ENCODE measurements at places on chromosomes 12 and 14. TPM values are rescaled to one million over a fixed set of nuclear protein-coding genes. Genes with fewer than 3 reads are reported as not detected.
A peak's percentile ranks its signal among the peaks of the same experiment; 100 is the strongest.

DNA sequence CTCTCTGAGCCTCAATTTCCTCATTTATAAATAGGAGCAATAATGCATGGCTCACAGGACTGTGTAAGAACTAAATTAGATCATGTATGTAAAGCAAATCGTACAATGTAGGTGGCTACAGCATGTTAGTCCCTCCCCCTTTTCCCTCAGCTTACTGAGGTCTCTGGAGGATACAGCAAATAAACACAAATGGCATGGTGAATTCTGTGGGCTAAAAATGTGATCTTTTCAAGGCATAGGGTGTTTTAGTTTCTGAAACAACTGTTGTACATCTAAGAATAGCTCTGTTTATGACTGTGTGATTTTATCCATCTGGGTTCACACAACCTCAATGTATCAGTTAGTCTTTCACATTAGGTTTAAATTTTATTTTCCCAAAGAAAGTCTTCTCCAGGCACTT is 121.2 kb upstream of the PLEKHG7 start:
- H3K27ac ChIP-seq, result no peak overlapping the region
- DNase-seq, result no peak
- H3K27me3 ChIP-seq, result no peaks in the 10 kb centered on the region
- no peaks in the 10 kb centered on the region for H3K36me3 ChIP-seq

DNA sequence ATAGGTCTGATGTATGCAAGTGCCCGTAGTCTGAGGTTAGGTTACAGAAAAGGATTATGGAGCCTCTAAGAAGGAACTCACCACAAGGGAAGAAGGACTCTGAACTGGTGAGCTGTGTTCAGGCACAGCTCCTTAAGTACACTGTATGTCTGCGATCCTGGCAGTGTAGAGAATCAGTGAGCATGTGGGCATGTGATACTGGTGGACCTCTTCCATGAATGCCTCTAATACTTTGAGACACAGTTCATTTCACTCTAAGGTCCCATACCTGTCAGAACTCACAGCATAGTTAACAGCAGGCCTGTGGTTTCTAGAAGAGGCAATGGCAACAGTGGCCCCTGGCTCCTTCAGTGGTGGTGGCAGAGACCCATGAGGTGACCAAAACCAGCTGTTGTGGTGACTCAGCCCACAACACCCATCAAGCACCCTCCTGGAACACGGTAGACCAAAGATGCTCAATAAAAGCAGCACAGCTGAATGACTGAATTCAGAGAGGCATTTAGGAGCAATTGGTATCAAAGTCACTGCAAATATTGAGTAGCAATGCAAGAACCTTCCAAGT is 6.9 kb upstream of the OR6J1 start:
- H3K27ac ChIP-seq, result no peak overlapping the region
- H3K4me1 ChIP-seq, result no peaks in the 10 kb centered on the region

GRCh38 chr14:95257521-95257920 is 62.2 kb downstream of the CLMN start:
- DNase-seq, result no peak
- H3K4me1 ChIP-seq, result peaks cover 49% of the 10 kb centered on the region
- no peaks in the 10 kb centered on the region for H3K36me3 ChIP-seq
- H3K4me3 ChIP-seq, result no peak overlapping the region

DNA sequence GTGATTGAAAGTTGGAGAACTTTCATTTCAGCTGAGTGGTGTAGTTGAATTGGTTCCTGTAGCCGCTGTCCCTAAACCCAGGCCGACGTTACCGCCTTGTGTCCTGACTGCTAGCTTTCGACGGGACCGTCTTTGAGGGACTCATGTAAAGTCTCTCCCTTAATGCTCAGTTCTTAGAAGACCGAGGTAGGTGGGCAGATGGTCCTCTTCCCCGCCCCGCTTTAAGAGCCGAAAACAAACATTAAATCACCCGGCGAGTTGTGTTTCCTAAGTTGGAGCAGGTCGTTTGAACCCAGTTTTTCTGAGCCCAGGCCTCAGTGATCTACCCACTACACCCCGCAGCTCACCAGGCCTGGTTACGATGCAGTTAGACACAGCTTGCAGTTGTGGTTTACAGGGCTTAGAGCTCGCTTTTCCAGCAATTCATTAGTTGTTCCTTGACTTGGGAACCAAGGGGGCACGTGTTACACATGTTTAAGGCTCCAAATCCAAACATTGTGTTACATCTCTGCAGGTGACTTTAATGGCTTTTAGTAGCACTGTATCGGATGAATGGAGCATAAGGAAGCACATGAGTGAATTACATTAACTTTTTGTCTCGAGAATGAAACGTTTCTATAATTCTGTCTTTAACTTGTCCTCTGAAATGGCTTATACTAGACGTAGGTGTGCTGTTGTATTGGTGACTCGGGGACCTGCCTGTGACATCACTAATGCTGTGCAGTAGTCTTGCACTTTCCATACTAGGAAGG is 790 bp downstream of the NEDD1 start:
- H3K4me1 ChIP-seq, result peaks cover 14% of the 10 kb centered on the region
- no peak for DNase-seq
- peak overlapping the region; percentile 84 for H3K27ac ChIP-seq
- no peaks in the 10 kb centered on the region for H3K36me3 ChIP-seq

DNA sequence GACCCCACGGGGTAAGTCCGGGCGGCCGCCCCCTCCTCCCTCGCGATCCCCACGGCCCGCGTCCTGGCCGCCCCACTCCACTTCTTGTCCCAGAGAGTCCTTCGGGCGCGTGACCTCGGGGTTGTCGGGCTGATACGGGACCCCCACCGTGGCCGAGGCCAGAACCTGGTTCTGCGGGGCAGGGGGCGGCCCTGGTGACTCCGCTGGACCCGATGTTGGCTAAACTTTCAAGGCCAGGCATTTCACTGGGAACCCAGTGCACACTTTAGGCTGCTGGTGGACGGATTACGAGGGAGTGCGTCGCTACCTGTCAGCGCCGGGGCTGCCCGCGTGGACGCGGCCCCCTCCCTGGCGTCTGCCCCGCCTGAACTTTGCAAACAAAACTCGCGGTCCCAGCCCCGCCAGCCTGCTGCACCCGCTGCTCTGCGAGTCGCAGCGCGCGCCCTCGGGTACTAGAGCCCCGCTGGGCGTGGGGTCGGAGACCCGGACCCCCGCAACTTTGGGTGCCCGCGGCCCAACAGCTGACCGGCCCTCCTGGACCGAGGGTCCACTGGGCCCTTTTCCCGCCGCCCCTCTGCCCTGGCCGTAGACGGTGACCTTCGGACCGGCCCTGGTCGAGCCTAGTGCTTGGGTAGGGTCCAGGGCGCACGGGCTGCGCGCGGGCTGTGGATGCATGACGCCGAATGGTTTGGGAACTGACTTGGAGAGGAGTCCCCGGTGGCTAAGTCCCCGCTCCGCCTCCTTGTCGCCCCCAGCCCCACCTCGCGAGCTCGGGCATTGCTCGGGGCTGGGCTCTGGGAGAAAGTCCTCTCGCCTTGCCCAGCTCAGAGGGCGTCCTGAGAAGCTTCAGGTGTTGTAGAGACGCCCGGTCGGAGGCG is 624 bp downstream of the RIN3 start:
- H3K4me1 ChIP-seq, result peaks cover 10% of the 10 kb centered on the region
- H3K27me3 ChIP-seq, result no peaks in the 10 kb centered on the region
- no peak for DNase-seq
- H3K4me3 ChIP-seq, result peak overlapping the region; percentile 49

DNA sequence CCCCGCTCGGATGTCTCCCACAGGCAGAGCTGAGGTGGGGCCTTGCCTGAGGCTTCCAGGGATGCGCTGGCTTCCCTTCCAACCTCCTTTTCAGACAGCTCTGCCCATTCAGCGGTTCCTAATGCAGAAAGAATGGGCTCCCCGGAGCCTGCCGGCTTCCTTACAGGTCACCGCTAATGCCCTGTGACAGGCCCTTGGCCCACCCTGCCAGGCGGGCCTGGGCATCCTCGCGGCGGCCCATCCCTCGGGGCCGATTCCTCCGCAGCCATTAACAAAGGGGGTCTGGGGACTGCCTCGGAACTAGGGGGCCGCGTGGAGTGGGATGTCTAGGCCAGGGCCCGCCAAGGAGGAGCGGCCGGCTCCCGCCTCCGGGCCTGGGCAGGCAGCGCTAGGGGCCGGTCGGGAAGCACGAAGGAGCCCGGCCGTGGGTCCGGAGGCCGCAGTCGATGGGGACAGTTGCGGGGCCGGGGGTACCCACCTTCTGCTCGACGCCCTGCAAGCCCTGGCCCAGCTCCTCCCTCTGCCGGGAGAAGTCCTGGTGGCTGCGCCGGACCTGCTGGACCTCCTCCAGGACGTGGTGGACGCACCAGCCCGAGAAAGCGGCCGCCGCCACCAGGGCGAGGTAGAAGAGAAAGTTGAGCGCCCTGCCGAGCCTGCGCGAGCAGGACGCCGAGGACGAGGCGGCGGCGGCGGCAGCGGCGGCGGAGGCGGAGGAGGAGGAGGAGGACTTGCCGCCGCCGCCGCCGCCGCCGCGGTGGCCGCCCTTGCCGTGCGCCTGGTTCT is 738 bp downstream of the CKAP4 start:
- no peaks in the 10 kb centered on the region for H3K36me3 ChIP-seq
- H3K27ac ChIP-seq, result peak overlapping the region; percentile 61
- DNase-seq, result no peak

DNA sequence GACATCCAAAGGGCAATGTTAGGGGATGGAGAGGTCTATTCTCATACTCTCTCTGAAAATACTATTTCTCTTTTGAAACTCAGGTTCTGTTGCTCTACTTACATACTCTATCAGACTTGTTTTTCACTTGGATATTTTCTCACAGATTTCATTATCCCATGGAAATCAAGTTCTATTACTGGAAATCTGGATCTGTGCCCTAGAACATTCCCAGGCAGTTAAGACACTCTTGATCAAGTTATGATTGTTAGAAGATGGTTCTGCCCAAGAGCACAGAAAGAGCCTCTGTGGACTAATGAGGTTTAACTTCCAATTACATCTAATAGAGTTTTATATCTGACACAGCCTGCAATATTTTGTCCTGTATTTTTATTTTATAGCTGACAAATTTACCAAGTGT is 591.0 kb upstream of the ATP2B1 start:
- H3K27ac ChIP-seq, result no peak overlapping the region
- H3K4me3 ChIP-seq, result no peak overlapping the region
- H3K27me3 ChIP-seq, result no peaks in the 10 kb centered on the region
- H3K4me1 ChIP-seq, result peaks cover 5% of the 10 kb centered on the region
- no peak for DNase-seq

DNA sequence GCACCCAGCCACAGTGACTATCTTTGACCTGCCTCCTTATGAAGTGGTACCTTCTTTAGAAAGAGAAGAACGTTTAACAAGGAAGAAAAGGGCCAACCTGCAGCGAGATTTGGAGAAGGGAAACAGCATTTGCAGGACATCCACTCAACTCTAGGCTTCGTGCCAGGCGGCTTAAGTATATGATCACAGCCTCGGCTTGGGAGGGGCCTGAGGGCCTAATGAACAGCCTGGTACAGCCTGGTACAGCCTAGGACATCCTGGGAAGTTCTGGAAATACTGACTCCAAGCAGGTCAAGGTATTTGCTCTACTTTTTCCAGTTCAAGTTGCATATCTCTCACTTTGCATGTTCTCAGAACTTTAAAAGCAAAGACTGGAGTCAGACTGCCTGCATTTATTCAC is 16.1 kb downstream of the HCAR2 start:
- no peak overlapping the region for H3K4me3 ChIP-seq
- DNase-seq, result no peak
- H3K36me3 ChIP-seq, result no peaks in the 10 kb centered on the region
- H3K27ac ChIP-seq, result no peak overlapping the region
- no peaks in the 10 kb centered on the region for H3K27me3 ChIP-seq

DNA sequence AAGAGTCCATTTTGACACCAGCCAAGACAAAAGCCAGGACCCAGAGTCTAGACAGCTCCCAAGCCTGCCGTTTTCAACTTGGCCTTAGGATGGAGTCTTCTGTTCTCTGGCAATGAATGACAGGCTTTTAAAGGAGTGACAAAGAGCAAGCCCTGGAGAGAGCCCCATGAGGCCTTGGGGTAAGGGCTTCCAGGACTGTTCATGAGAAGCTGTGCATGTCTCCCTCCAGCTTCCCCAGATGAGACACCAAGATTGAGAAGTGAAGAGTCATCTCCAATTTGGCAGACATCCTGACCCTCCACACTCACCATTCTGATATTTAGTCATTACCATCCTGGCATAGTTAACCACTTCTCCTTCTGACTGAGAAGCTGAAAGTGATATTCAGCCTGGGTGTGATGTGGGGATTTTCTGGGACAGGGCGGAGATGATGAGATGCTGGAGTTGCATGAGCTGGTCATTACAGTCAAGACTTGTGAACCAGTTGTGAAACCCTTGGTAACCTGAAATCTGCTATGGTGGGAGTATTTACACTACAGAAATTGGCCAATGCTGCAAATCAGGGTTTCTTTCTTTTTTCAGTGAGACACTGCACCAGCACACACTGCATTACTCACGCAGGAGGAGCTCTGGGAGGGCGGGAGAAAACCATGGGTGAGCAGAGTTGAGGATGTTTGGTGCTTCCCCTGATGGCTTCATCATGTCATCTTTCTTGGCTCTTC is 77.8 kb downstream of the VCPKMT start:
- peak overlapping the region; percentile 1 for H3K4me3 ChIP-seq
- no peaks in the 10 kb centered on the region for H3K27me3 ChIP-seq
- H3K27ac ChIP-seq, result peak overlapping the region; percentile 96

- no peak overlapping the region for H3K4me3 ChIP-seq
- H3K4me1 ChIP-seq, result peaks cover 7% of the 10 kb centered on the region
- no peaks in the 10 kb centered on the region for H3K36me3 ChIP-seq
- no peaks in the 10 kb centered on the region for H3K27me3 ChIP-seq
Observed at GRCh38 chr12:4979737-4980136, 63.9 kb upstream of the KCNA5 start.

GRCh38 chr14:88682495-88683114 is 110.1 kb downstream of the EML5 start:
- no peak overlapping the region for H3K4me3 ChIP-seq
- H3K27me3 ChIP-seq, result no peaks in the 10 kb centered on the region
- no peak for DNase-seq

DNA sequence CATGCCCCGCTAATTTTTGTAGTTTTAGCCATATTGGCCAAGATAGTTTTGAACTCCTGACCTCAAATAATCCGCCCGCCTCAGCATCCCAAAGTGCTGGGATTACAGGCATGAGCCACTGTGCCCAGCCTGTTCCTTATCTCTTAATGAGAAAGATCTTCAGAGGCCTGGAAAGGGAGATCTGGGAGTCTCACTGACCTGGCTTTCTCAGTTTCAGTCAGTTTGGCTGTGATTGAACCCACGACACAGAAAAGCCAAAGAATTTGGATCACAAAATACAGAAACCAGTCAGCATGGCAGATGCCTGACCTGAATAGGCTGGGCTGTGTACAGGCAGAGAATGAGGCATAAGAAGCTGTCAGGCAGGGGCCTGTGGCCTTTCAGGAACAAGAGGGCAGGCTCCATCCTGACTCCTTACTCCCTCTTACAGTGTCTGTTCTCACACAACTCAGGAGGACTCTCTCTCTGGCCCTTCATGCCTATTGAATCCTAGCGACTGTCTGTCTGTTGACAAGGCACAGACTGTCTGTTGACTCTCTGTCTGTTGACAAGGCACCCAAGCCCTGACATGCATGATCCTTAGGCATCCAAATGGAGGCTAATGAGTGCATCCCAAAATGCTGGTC is 366.5 kb upstream of the CCDC196 start:
- DNase-seq, result no peak
- H3K4me1 ChIP-seq, result no peaks in the 10 kb centered on the region
- no peaks in the 10 kb centered on the region for H3K27me3 ChIP-seq
- no peak overlapping the region for H3K4me3 ChIP-seq
- H3K36me3 ChIP-seq, result no peaks in the 10 kb centered on the region

- no peak overlapping the region for H3K27ac ChIP-seq
- no peak for DNase-seq
Observed at GRCh38 chr14:51609251-51609954, 42.3 kb upstream of the FRMD6 start.

The KCNH5 gene
- not detected for polyA plus RNA-seq

The MUCL1 gene
- not detected for polyA plus RNA-seq

The PRORP gene
- 50.9 TPM for polyA plus RNA-seq

The ALDH6A1 gene
- polyA plus RNA-seq, result 23.4 TPM

The DHRS4L2 gene
- polyA plus RNA-seq, result 27.5 TPM

The TMEM117 gene
- polyA plus RNA-seq, result 3.4 TPM

The KLRD1 gene
- not detected for polyA plus RNA-seq

The CEP170B gene
- polyA plus RNA-seq, result not detected
